Hematopoietic multipotent progenitor cell treated with erythropoietin and hydrocortisone succinate and interleukin-3 and kit ligand, for 17 days (in vitro differentiated cells): ENCODE measurements at places on chromosomes 3 and 15.

- DNase-seq, result no peak
Observed at GRCh38 chr3:32707026-32707370, 22.0 kb downstream of the CNOT10 start.

- DNase-seq, result peak; percentile 78
Observed at GRCh38 chr3:107235928-107236315, 141.3 kb upstream of the CCDC54 start.

- DNase-seq, result no peak
Observed at GRCh38 chr15:25731411-25731810, 131.7 kb downstream of the ATP10A start.

DNA sequence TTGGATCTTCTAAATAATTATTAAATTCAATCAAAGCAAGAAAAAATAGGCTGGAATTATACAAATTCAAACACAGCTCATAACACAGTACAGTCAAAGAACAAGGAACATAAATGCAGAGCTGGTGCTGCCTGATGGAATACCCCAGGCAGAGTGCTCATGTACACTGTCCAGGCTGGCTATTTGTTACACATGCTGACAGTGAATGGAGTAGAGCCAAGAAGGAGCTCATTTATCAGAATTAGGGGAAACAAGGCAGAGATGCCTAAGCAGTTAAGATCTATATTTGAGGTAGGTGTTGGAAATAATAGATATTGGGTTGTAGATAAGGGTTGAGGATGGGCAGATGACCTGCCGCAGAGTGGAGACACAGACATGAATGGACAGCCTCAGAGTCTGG is 788.2 kb upstream of the ARPP21 start:
- DNase-seq, result no peak

GRCh38 chr15:92438471-92438870 is 44.8 kb downstream of the ST8SIA2 start:
- DNase-seq, result no peak

- DNase-seq, result no peak
Observed at GRCh38 chr3:112646623-112647022, 5.7 kb upstream of the CCDC80 start.

GRCh38 chr15:30990036-30990435 is 1.4 kb downstream of the MTMR10 start:
- DNase-seq, result peak; percentile 14

DNA sequence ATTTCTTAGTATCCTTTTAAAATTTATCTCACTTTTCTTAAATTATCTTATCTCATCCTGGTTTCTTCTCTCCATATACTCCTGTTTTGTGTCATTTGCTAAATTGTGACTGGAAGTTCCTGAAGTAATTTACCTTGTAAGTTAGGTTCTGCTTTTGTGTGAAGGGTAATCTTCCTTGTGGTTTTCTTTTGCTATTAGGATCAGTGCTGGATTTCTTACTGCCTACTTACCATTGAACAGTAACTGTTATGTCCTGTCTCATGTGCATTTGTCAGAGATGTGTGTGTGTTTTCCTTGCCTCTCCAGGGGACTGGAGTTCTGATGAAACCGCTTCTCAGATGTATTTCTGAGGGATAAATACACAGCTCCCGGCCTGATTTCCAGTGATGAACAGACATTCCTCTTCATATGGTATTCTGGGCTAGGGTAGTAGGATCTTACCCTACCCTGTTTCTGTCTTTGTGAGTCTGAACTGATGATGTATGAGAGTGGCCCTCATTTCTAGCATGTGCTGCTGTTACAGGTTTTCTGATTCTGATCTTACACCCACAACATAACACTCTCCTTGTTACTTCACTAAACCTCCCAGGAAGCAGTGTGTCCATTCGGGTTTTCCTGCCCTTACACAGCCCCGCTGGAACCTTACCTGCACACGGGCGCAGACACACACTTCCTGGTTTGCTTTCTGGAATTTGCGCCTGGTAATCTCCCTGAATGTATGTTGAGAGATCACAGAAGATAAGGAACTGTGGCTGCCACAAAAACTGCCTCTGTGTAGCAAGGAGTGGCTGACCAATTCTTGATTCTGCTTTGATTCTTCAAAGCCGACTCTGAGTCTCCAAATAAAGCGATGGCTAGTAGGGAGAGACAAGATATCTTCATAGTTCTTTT is 14.7 kb downstream of the PAK2 start:
- no peak for DNase-seq

- DNase-seq, result no peak
Observed at GRCh38 chr3:16608816-16609215, 3.6 kb upstream of the DAZL start.

DNA sequence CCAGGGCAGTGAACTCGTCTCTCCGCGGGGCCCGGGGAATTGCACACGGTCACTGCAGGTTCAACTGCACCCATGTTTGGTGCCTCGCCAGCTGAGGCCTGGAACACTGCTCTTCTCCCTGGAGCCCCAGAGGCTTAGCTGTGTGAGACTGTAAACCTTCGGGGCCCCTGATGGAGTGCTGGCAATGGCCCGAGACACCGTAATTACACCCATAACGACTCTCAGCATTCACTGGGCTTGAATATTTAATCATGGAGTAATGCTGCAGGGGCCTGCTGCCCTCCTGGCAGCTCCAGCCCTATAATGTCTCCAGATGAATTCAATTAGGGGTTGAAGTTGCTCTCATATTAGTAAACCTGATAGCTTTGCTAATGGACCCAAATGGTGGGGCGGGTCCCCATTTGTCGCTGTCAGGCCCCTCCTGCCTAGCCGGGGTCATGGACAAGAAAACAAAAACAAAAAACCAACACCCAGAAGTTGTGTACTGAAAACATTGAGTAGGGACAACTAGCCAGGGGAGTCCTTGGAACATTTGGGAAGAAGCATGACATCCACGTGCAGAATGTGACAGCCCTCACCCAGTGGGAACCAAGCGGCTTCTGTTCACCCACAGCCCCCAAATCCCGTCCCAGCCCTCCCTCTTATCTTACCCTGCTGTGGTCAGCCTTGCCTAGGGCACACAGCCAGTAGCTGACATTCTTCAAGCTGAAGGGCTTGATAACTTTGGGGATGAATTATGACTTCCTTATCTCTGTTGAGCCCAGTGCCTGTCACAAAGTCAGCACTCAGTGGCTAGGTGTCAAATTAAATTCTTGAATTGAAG is 74.3 kb upstream of the SCN5A start:
- peak; percentile 71 for DNase-seq

DNA sequence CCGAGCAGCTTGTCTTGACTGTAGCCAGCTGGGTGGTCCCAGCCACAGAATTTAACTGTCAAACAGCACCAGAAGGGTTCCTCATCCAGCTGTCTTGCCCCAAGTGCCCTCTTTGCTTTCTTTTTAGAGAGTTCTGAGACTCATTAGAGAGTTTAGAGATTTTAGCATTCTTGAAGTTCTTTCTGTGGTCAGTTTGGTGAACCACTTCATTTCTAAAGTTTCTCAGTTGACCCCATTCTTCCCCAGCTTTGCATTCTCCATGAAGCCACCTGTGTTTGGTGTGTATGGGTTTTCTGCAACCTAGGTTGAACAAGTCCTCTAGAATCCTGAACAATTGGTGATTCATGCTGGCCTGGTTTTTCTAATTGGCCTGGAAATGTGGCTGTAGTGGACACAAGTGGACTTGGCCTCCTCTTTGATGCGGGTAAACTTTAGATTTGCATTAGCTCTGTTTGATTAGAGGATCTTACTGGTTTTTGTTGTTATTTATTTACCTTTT is 33.7 kb downstream of the FLNB start:
- DNase-seq, result no peak

GRCh38 chr3:134018850-134019249 is 10.9 kb downstream of the SLCO2A1 start:
- no peak for DNase-seq

- no peak for DNase-seq
Observed at GRCh38 chr15:36136049-36136448, 443.4 kb upstream of the CDIN1 start.

DNA sequence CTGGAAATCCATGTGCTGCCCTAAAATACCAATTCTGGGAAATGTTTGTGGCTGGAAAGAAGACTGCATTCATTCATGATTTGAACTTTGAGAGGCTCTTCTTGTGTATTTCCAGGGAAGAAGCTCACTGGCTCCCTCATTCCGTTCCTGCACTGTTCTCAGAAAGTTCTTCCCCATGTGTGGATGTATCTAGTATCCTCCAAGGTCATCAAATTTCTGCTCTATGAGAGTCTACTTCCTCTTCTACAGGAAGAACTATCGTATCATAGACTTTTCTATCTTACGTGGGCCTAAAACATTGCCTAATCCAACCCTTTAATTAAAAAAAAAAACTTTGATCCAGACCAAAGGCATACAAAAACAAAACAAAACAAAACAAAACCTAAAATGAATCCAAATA is 2.9 kb downstream of the CCR3 start:
- DNase-seq, result no peak

DNA sequence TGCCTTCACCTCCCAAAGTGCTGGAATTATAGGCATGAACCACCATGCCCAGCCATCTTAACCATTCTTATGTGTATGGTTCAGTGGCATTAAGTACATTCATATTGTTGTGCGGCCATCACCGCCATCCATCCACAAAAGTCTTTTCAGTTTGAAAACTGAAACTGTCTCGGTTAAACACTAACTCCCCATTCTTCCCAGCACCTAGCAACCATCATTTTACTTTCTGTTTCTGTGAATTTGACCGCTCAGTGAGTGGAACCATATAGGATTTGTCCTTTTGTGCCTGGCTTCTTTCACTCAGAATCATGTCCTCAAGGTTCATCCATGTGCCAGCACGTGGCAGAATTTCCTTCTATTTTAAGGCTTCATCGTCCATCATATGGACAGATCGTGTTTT is 5.8 kb downstream of the MCM2 start:
- DNase-seq, result no peak

DNA sequence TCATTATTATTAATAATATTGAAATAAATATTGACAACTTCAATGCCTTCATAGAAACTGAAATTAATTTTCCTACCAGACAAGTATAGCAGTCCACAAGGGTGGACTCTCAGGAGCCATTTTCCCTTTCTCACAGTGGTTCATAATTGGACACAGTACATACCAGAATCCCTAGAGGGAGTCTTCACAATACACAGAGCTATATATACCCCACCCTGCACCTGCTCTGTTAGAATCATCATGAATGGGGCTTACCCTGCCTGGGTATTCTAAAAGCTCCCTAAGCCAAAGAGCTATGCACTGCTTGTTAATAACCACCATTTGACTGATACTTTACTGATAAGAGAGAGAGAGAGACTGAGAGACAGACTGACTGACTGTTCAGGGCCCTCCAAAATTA is 134.9 kb downstream of the FEZF2 start:
- no peak for DNase-seq

DNA sequence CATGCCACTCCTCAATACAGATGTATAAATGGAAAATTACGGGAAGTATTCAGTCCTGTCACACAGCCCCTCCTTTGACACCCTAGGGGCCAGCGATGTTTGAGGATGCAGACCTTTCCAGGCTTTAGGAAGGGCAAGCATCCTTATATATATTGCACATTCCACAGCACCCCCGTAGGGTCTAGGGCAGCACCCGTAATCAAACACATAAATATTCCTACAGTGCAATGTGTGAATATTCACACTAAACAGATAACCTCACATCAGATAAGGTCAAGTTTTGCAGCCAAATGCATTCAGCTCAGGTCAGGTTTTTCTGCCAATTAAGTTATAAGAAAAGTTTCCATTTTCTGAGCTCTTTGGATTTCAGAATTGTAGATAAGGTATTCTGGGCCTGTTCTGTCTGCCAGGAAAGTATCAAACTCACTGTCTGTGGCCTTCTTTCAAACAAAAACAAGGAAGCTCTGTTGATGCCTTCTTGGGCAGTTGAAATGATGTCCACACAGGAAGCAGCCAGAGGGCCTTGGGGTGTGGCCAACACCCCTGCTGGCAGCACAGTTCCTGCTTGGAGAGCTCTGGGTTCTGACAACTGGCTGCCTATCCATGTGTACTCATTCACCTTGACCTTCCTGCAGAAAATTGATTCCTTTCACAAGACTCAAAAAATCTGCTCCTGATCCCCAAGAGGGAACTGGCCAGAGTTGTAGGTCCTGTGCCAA is 427.0 kb downstream of the NTRK3 start:
- DNase-seq, result no peak

DNA sequence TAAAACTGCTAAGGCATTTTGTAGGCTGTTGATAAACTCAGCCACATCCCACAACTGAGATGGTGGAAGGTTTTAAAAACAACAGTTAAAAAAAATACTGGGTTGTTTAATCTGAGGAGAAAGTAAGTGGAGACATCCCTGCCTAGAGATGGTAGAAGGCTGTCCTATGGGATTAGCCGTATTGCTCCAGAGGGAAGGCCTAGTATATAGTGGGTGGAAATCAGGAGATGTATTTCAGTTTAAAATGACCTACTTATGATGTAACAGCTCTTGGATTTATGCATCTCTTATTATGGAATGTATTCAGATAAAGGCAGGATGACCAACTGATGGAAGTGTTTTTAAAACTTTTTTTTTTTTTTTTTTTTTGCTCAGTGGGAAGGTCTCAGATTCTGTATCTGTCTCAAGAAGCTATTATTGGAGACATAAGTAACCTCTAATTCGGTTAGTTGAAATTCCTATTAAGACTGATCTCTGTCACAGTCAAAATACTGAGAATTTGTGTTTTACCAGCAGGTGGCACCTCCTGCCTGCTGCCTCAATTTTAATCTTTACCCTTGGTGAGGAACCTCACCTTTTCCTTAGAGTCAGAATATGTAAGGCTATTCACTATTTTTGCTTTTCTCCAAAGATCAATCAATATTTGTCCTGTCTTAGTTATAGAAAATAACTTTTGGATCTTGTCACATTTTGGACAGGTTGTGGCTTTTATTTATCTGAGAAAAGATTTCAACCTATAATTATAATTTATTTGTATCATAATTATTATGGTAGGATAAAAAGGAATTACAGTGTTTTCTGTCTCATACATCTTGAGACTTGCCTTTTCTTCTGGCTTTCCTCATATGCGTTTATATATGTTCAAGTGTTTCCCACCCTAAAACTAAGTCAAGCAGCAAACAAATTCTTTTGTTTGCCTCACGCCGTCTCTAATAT is 63.0 kb downstream of the VPS8 start:
- peak; percentile 22 for DNase-seq

DNA sequence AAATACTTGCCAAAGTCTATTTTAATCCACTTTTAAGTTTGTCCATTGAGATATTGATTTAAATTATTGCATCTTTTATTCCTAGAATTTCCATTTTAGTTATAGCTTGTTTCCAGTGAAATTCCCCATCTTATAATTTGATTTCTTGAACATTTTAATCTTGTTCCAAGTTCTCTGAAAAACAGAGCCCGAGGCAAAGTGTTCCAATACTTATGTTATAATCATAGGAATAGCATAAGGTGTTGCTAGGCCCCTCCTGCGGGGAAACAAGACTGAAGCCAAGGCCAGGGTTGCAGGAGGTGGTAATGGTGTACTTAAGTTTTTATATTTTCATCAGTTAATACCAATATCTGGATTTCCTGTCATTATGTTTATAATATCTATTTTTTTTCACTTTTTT is 226.6 kb downstream of the ADAMTSL3 start:
- DNase-seq, result no peak

DNA sequence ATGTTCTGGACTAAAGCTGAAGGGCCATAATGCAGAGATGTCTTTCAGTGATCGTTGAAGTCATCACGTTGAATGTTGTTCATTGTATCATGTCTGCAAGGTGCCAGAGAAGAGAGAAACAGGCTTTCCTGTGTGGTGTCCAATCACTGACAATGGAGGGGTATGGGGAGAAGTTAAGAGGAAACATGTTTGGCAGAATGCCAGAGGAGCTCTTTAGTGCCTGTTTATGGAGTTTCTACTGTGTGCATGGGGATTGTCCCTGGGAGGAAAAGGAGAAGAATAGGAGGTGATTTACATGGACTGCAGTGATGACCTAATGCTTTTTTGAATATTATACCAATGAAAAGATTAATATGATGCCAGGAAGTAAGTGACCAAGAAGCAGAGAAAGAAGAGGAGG is 11.7 kb downstream of the SCAANT1 start:
- peak; percentile 29 for DNase-seq

- no peak for DNase-seq
Observed at GRCh38 chr3:17322106-17322793, 420.2 kb downstream of the TBC1D5 start.
